ENCODE measurements at places on chromosomes 7 and 10.

GRCh38 chr7:220151-220841 is 27.9 kb downstream of the FAM20C start:
- H3K36me3 ChIP-seq, result no peaks in the 10 kb centered on the region
- H3K27me3 ChIP-seq, result no peaks in the 10 kb centered on the region
- no peak for DNase-seq
- H3K4me3 ChIP-seq, result no peak overlapping the region
- no peak overlapping the region for H3K27ac ChIP-seq

- no peaks in the 10 kb centered on the region for H3K36me3 ChIP-seq
- H3K4me1 ChIP-seq, result no peaks in the 10 kb centered on the region
- H3K27ac ChIP-seq, result no peak overlapping the region
- H3K27me3 ChIP-seq, result peaks cover 19% of the 10 kb centered on the region
- DNase-seq, result no peak
- H3K4me3 ChIP-seq, result no peak overlapping the region
Observed at GRCh38 chr7:2667843-2668242, 20.2 kb upstream of the AMZ1 start.

DNA sequence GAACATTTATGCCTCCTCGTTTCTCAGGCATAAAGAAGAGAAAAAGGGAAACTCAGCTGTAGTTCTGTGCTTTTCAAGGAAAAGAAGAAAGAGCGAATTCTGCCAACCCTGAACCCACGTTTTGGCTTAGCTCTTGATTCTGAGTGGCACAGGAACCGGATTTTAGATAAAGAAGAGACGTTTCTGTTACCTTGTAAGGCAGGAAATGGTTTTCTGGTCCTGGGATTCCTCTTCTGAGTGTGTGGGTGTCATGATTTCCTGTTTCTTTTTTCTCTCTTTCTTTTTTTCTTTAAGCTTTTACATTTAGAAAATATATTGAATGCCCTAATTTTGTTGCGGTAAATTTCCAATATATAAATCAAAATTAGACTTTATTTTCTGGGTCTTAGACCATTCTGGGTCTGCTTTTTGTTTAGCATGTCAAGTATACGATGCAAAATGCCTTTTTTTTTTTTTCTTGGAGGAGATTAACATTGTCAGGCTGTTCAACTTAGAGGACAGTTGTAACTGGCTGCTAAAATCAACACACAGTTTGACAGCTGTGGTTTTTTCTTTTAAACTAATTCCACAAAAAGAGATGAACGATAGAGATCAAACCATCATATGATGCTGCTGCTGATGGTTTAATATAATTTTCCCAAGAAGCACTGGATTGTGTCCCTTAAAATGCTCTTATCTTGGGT is 190.8 kb downstream of the GATA3 start:
- no peak for DNase-seq
- no peak overlapping the region for H3K4me3 ChIP-seq
- H3K27me3 ChIP-seq, result no peaks in the 10 kb centered on the region
- peaks cover 5% of the 10 kb centered on the region for H3K4me1 ChIP-seq

- DNase-seq, result no peak
- H3K4me1 ChIP-seq, result peaks cover 4% of the 10 kb centered on the region
- no peaks in the 10 kb centered on the region for H3K36me3 ChIP-seq
- peak overlapping the region; percentile 41 for H3K27ac ChIP-seq
Observed at GRCh38 chr7:14978687-14979086, 76.1 kb upstream of the DGKB start.

DNA sequence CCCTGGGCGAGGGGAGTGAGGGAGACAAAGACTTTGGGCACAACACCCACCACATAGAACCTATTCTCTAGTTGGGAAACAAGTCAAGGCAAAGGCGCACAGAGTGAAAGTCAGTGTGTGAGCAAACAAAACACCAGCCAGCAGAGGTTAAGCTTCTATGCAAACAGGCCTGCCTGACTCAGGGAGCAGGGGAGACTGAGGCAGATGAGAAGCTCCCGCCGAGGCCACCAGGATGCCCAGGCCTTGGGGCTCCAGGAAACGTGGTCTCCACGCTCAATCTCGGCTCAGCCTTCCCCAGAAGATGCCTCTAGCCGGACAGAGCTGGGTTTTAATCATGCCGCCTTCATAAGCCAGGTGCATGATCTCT is 74.1 kb upstream of the KCNMA1 start:
- H3K36me3 ChIP-seq, result no peaks in the 10 kb centered on the region
- H3K27me3 ChIP-seq, result peaks cover 6% of the 10 kb centered on the region
- H3K27ac ChIP-seq, result no peak overlapping the region
- DNase-seq, result no peak
- peaks cover 26% of the 10 kb centered on the region for H3K4me1 ChIP-seq

DNA sequence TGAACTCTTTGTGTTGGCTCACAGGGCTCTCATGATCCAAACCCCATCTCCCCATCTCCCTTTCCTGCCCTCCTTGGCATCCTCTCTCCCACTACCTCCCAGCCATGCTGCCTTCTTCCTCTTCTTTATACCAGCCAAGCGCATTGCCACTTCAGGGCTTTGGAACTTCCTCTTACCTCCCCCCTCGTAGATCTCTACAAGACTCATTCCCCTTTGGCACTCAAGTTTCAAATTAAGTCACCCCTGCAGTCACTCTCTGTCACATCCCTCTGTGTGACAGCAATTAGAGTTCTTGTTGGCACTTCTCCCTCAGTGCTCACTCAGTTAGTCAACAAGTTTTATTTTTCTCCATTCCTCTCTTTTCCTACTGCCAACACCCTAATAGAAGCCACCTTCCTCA is 20.8 kb upstream of the NRP1 start:
- no peak overlapping the region for H3K4me3 ChIP-seq
- H3K4me1 ChIP-seq, result peaks cover 9% of the 10 kb centered on the region
- no peak overlapping the region for H3K27ac ChIP-seq
- H3K27me3 ChIP-seq, result no peaks in the 10 kb centered on the region

DNA sequence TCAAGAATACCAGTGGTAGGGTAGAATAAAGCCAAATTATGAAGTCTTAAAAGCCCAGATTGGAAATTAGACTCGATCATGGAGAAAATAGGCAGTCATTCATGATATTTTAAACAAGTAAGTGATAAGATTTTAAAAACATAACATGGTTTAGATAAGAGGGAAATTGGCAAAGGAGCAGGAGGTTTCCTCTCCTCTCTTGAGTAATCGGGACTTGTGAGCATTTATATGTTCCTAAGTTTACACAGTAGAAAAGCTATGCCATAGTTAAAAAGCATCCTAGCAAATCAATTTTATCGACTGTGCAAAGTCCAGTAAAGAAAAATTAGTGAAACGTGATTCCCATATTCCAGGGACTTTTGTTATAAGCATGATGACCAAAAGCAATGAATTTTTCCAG is 313.2 kb downstream of the AHR start:
- H3K27me3 ChIP-seq, result peaks cover 6% of the 10 kb centered on the region
- DNase-seq, result no peak
- H3K36me3 ChIP-seq, result no peaks in the 10 kb centered on the region
- H3K4me3 ChIP-seq, result no peak overlapping the region

All from mesothelial cell of epicardium (in vitro differentiated cells).